ENCODE measurements at places on chromosomes 3 and 15. TPM values are rescaled to one million over a fixed set of nuclear protein-coding genes. Genes with fewer than 3 reads are reported as not detected.

DNA sequence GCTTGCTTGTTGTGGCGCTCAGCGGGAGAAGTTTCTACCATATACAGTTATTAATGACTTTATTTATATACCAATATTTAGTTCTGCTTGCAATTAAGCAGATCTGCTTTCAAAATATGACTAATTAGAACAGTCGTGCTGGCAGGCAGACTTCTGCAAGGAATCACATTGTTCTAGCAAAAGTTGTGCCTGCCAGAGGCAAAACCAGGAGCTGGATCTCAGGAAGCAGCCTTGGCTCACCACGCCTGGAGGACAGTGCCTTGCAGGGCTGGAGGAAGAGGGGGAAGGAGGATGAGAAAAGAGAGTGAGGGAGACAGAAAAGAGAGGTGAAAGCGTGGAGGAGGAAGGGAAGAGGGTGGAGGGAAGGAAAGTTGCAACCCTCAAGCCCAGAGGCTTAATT lies 160.3 kb downstream of the NUP210 start:
- no peaks in the 10 kb centered on the region for H3K36me3 ChIP-seq
- no peak for DNase-seq
- H3K27me3 ChIP-seq: no peaks in the 10 kb centered on the region
- H3K4me1 ChIP-seq: peaks cover 6% of the 10 kb centered on the region

- peak; percentile 57 for DNase-seq
- peak overlapping the region; percentile 36 for H3K27ac ChIP-seq
- H3K4me1 ChIP-seq: peaks cover 14% of the 10 kb centered on the region
- H3K27me3 ChIP-seq: no peaks in the 10 kb centered on the region
Measured at GRCh38 chr15:26129852-26130251, 266.7 kb upstream of the ATP10A start.

The TMEM45A gene
- 10.1 TPM for total RNA-seq

The TMEM62 gene
- total RNA-seq: 6.2 TPM

DNA sequence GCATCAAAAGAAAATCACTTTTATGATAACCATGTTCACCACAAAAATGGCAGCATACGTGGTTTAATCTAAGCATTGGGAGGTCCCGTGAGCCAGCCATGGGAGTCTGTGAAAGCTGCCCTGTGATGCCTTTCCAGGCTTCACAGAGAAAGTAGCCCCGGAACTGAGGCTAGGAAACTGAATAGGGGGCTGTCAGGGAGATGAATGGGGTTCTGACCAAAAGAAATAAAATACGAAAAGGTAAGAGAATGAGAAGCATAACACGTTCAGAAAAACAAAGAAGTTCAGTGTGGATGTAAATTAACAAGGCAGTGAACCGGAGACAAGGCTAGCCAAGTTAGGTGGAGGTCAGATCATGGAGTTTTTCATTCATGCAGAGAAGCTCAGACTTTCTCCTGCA lies 118.9 kb downstream of the ANXA2 start:
- no peak for DNase-seq
- H3K27me3 ChIP-seq: no peaks in the 10 kb centered on the region
- no peak overlapping the region for H3K27ac ChIP-seq
- no peaks in the 10 kb centered on the region for H3K4me1 ChIP-seq
- no peak overlapping the region for H3K4me3 ChIP-seq

DNA sequence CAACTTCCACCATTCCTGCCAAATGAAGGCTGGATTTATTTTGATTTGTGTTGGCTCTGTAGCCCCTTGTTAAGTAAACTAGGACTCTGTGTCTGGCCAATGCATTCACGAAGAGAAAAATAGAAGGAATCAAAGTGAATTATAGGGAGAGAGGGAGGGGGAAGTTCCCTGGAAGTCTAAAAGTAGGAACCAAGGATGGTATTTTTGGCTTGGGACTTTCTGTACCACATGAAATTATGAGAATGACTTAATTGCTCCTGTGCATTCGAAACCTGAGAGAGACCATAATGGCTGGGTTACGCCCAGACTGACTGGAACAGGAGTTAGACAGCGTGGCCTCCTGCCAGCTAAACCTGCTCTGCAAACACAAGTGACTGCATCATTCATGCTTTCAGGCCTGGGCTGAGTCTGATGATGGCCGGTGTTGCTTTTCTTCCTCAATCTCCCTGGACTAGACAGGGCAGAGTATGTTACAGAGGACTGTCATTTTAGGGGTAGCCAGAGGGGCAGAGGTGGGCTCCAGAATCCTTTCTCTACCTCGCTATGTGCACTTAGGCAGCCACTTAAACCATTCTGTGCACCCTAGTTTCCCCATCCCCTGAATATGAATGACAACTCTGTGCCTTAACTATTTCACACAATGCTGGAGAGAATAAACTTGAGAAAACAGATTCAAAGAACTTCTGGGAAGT lies 58.9 kb downstream of the MYO1E start:
- H3K27ac ChIP-seq: no peak overlapping the region
- H3K36me3 ChIP-seq: no peaks in the 10 kb centered on the region
- DNase-seq: no peak
- no peak overlapping the region for H3K4me3 ChIP-seq
- H3K4me1 ChIP-seq: no peaks in the 10 kb centered on the region

- no peaks in the 10 kb centered on the region for H3K36me3 ChIP-seq
- peaks cover 6% of the 10 kb centered on the region for H3K4me1 ChIP-seq
Measured at GRCh38 chr15:60026555-60026954, 22.4 kb downstream of the FOXB1 start.

The LARP6 gene
- total RNA-seq: 18.9 TPM

The ZMYND10 gene
- 0.61 TPM for total RNA-seq

- H3K4me1 ChIP-seq: no peaks in the 10 kb centered on the region
- DNase-seq: peak; percentile 51
- H3K4me3 ChIP-seq: no peak overlapping the region
Measured at GRCh38 chr15:27339138-27339537, 368.2 kb downstream of the GABRG3 start.

DNA sequence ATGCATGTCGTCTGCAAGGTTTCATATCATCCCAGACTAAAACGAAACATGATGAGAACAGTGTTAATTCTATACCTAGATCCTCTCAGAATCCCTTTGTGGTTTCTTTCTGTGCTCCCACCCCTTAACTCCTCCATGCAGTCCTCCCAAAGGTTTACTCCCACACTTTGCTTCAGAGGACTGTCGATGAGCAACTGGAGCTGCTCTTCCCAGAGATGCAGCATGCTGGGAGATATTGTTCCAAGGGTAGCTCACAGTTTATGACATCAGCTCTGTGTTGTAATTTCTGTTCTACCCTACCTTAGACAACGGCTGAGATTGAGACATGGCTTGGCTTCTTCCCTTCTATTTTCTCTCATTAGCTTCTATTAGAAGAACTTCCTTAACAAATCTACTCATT lies 313.0 kb upstream of the COL8A1 start:
- no peak overlapping the region for H3K4me3 ChIP-seq
- H3K36me3 ChIP-seq: no peaks in the 10 kb centered on the region
- no peak for DNase-seq
- H3K27ac ChIP-seq: no peak overlapping the region

The XYLB gene
- 2.4 TPM for total RNA-seq

DNA sequence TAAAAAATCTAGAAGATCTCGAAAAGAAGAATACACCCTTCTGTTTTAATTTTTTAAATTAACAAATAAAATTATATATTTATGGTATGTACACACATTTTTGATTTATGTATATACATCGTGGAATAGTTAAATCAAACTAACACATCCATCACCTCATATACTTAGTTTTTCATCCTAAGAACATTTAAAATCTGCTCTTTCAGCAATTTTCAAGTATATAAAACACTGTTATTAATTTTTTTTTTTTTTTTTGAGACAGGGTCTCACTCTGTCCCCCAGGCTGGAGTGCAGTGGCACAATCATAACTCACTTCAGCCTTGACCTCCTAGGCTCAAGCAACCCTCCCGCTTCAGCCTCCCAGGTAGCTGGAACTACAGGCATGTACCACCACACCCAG lies 32.8 kb upstream of the ACAP2 start:
- H3K4me3 ChIP-seq: no peak overlapping the region
- H3K27me3 ChIP-seq: no peaks in the 10 kb centered on the region

GRCh38 chr3:129429602-129430001 lies 1.2 kb upstream of the EFCAB12 start:
- H3K36me3 ChIP-seq: peaks cover 40% of the 10 kb centered on the region
- H3K4me3 ChIP-seq: no peak overlapping the region
- no peaks in the 10 kb centered on the region for H3K27me3 ChIP-seq
- DNase-seq: peak; percentile 64

- peaks cover 8% of the 10 kb centered on the region for H3K4me1 ChIP-seq
- no peak overlapping the region for H3K27ac ChIP-seq
- peak overlapping the region; percentile 94 for H3K4me3 ChIP-seq
- H3K27me3 ChIP-seq: no peaks in the 10 kb centered on the region
- DNase-seq: no peak
Measured at GRCh38 chr15:74543043-74543422, 2.0 kb downstream of the ARID3B start.

- H3K4me1 ChIP-seq: peaks cover 6% of the 10 kb centered on the region
- no peak overlapping the region for H3K4me3 ChIP-seq
- peaks cover 12% of the 10 kb centered on the region for H3K36me3 ChIP-seq
- H3K27ac ChIP-seq: no peak overlapping the region
- no peaks in the 10 kb centered on the region for H3K27me3 ChIP-seq
Measured at GRCh38 chr3:14150078-14150477, 25.2 kb downstream of the TMEM43 start.

DNA sequence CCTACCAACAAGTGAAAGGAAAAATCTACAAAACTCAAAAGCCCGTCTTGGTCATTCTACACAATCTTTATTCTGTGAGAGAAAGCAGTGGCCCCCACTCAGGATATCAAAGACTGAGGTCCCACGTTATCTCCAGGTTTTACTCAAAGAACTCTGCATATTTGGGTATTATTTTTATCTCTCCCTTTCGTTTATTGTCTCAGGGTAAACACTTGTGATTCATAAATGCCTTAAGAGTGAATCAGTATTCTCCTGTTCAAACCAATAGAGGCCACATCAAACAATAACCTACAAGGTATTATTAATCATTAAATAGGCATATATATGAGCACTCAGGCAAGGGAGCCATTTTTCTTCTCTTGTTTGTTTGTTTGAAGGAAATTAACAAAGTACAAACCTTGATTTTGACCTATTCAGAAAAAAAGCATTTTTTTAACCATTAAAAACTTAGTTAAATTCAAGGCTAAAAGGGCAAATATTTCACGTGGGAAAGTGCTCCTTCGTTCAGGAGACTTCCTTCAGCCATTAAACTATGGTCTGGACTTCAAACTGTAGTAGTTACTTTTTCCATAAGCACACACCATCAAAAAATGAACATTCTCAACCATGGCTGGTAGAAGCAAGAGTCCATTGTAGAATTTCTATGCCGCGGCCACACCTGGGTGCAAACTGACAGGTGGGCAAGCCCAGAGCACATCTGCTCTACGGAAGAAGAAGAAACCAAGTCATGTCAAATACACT lies 13.9 kb upstream of the HES1 start:
- H3K36me3 ChIP-seq: no peaks in the 10 kb centered on the region
- no peak overlapping the region for H3K4me3 ChIP-seq
- H3K27me3 ChIP-seq: no peaks in the 10 kb centered on the region

DNA sequence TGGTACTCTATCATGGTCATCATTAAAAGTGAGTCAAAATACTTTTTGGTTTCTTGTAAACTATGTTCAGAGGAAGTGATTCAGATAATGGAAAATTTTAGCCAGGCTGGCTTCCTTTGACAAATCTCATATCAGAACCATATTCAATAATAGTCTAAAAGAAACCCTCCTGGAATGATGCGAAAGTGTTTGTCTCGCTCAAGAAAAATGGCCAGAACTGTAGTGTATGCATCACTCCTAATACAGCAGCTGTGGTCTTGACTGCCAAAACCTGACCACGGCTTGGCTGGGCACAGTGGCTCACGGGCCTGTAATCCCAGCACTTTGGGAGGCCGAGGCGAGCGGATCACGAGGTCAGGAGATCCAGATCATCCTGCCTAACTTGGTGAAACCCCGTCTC lies 35.6 kb upstream of the KCNMB2 start:
- H3K4me1 ChIP-seq: no peaks in the 10 kb centered on the region
- no peak overlapping the region for H3K4me3 ChIP-seq
- H3K27ac ChIP-seq: no peak overlapping the region

DNA sequence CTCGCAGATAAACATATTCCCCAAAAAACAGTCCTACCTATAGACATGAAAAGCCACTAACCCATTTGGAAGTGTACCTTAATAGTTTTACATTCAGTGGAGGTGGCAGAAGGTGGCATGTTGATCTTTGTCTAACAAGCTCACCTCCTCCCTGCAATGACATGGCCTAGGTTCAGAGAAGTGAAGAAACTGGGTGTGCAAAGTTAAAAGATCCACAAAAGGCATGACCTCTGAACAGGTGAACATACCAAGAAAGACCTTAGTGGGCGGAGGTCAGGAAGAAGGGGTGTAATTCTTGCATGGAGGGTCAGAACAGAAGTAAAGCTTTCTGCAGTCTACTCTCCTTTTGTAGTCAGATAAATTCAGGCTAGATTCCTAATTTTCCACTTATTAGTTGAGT lies 822 bp downstream of the MRPL3 start:
- no peaks in the 10 kb centered on the region for H3K4me1 ChIP-seq
- H3K27ac ChIP-seq: no peak overlapping the region
- no peak for DNase-seq
- peak overlapping the region; percentile 99 for H3K4me3 ChIP-seq

DNA sequence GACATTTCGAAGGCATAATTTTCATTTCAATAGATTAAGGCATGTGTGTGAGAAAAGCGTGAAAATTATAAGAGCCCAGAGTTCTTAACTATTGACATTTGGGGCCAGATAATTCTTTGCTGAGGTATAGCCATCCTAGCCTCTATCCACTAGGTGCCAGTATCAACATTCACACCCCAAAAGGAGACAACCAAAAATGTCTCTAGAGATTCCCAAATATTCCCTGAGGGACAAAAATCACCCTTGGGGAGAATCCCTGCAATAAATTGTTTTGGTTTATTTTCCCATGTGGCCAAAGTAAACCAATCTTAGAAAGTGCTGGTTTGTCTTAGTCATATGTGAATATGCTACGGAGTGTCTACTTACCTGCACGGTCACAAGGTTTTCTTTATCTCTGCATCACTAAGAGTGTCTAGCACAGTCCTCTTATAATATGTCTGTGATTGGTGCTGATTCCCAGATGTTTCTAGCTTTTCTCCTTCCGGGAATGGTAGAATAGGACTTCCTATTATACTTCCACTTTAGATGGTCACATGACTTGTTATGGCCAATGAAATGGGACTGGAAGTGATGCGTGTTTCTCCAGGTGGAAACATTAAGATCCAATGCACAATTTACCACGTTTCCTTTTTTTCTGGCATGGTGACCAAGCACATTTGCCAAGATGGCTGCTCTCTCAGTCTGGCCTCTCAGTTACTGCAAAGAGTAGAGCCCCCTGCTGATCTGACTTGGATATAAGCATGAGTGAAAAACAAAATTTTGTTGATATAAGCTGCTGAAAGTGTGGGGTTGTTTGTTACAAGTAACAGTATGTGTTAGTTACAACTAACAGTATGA lies 8.0 kb upstream of the KBTBD8 start:
- no peaks in the 10 kb centered on the region for H3K27me3 ChIP-seq
- peak overlapping the region; percentile 99 for H3K27ac ChIP-seq
- no peak for DNase-seq

The NUTM1 gene
- total RNA-seq: 0.26 TPM

DNA sequence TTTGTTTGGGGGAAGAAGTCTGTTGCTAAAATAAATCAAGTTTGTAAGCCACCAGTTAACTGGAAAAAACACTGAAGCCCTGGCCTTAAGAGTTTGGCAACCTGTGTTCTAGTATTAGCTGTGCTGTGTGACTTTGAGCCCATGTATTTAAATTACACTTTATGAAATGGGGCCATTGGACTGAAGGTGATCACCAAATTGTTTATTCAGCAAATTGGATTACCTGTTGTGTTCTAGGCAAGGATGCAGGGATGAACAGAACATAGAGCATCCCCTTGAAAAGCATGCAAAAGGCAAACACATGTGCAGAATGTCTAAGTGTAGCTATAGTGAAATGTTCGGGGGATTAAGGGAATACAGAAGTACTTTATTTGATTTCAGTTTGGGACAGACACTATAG lies 54.6 kb downstream of the TMOD3 start:
- no peaks in the 10 kb centered on the region for H3K27me3 ChIP-seq
- H3K4me3 ChIP-seq: no peak overlapping the region
- no peaks in the 10 kb centered on the region for H3K4me1 ChIP-seq
- H3K36me3 ChIP-seq: peaks cover 27% of the 10 kb centered on the region
- no peak overlapping the region for H3K27ac ChIP-seq
